T-helper 9 cell (primary cell): ENCODE measurements at places on chromosomes 12 and 14.

GRCh38 chr14:105862581-105863239 is 336.3 kb downstream of the TMEM121 start:
- DNase-seq = no peak

- DNase-seq = no peak
These were observed 609.1 kb downstream of the SOX5 start for GRCh38 chr12:23340351-23340750.

GRCh38 chr12:40209886-40210285 is 14.9 kb upstream of the LRRK2 start:
- DNase-seq = no peak

- no peak for DNase-seq
These were observed 27.7 kb downstream of the PPP4R3A start for GRCh38 chr14:91482263-91483013.

DNA sequence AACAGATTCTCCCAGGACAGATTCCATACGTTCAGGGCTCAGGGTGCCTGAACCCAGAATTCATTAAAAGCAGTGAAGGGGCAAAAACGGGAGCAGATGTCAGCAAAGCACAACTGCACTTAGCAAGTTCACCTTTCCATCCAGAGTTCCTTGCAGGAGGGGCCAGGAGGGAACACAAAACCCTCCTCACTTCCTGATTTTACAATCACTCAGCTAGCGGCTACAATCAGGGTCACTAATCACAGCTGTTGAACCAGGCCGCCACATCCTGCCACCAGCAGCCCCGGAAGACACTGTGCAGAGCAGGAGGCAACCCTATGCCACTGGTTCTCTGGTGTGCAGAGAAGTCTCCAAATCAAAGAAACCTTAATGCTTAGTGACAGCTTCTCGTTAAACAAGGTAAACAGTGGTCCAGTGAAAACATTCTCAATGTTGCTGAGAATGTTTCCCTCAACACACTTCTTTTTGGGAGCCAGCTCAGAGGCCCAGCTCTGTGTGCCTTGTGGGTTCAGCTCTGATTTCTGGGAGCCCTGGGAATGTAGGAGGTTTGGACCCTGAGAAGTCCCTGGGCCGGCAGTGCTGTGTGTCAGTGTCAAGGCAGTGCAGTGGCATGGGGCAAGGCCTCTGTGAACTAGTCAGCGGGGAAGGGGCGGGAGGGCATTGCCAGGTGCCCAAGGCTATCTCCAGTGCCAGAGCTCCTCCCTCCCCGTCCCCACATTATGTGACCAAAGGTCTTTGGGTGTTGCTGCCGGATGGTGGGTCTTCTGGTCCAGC is 54.5 kb downstream of the VCPKMT start:
- peak; percentile 50 for DNase-seq
